Bronchial smooth muscle cell (primary cell): ENCODE measurements at places on chromosomes 16 and 17. TPM values are rescaled to one million over a fixed set of nuclear protein-coding genes. Genes with fewer than 3 reads are reported as not detected.

SYNGR3 gene
- 2.7 and 2.9 TPM in 2 replicates for total RNA-seq

PNMT gene
- total RNA-seq = not detected in 2 replicates

CFDP1 gene
- total RNA-seq = 78.0 and 88.0 TPM in 2 replicates

RNU2-1 gene
- not detected in 2 replicates for total RNA-seq

NEUROD2 gene
- total RNA-seq = under 0.01 TPM in 1 of 2 replicates, not detected in the other

CYB5B gene
- total RNA-seq = 40.3 and 46.7 TPM in 2 replicates

MMP28 gene
- 1.4 and 1.5 TPM in 2 replicates for total RNA-seq

SMTNL2 gene
- total RNA-seq = 0.47 and 10.1 TPM in 2 replicates

KIF19 gene
- total RNA-seq = not detected in 2 replicates

DNAI2 gene
- total RNA-seq = not detected in 2 replicates

CDH8 gene
- not detected in 2 replicates for total RNA-seq

KRT31 gene
- total RNA-seq = not detected in 2 replicates

RAB26 gene
- total RNA-seq = 3.2 and 5.5 TPM in 2 replicates

ALOXE3 gene
- under 0.01 TPM in 1 of 2 replicates, not detected in the other for total RNA-seq

DEXI gene
- 43.3 and 59.4 TPM in 2 replicates for total RNA-seq

TOP2A gene
- 1.7 and 14.8 TPM in 2 replicates for total RNA-seq

DERL2 gene
- total RNA-seq = 16.9 and 20.2 TPM in 2 replicates

RPS15A gene
- 1,864 and 2,966 TPM in 2 replicates for total RNA-seq

MPP3 gene
- total RNA-seq = 6.3 and 8.5 TPM in 2 replicates

VAC14 gene
- total RNA-seq = 12.7 and 24.0 TPM in 2 replicates

CPHXL gene
- total RNA-seq = not detected in 2 replicates

ST6GALNAC2 gene
- 1.0 and 1.4 TPM in 2 replicates for total RNA-seq

SLC46A1 gene
- 1.9 and 4.0 TPM in 2 replicates for total RNA-seq

DLX3 gene
- not detected in 2 replicates for total RNA-seq

TGFB1I1 gene
- total RNA-seq = 11.6 and 16.4 TPM in 2 replicates

ZNF267 gene
- 8.2 and 10.1 TPM in 2 replicates for total RNA-seq

ALOX15 gene
- 0.17 TPM in 1 of 2 replicates, not detected in the other for total RNA-seq

TPSD1 gene
- not detected in 2 replicates for total RNA-seq

CLDN9 gene
- under 0.01 TPM in 1 of 2 replicates, not detected in the other for total RNA-seq

SPATA2L gene
- total RNA-seq = 5.0 and 6.4 TPM in 2 replicates

KRTAP1-5 gene
- not detected in 2 replicates for total RNA-seq

PPM1D gene
- total RNA-seq = 9.5 and 13.1 TPM in 2 replicates

TSNAXIP1 gene
- total RNA-seq = 0.95 and 1.5 TPM in 2 replicates

CDRT15L2 gene
- not detected in 2 replicates for total RNA-seq

HS3ST6 gene
- total RNA-seq = not detected in 2 replicates

ATMIN gene
- 21.9 and 22.5 TPM in 2 replicates for total RNA-seq
